ENCODE measurements at places on chromosomes 4 and X.

- no peak for DNase-seq
Observed at GRCh38 chrX:101411984-101412383, 4.0 kb downstream of the HNRNPH2 start.

- DNase-seq: no peak
Observed at GRCh38 chr4:177376024-177376423, 66.2 kb downstream of the AGA start.

DNA sequence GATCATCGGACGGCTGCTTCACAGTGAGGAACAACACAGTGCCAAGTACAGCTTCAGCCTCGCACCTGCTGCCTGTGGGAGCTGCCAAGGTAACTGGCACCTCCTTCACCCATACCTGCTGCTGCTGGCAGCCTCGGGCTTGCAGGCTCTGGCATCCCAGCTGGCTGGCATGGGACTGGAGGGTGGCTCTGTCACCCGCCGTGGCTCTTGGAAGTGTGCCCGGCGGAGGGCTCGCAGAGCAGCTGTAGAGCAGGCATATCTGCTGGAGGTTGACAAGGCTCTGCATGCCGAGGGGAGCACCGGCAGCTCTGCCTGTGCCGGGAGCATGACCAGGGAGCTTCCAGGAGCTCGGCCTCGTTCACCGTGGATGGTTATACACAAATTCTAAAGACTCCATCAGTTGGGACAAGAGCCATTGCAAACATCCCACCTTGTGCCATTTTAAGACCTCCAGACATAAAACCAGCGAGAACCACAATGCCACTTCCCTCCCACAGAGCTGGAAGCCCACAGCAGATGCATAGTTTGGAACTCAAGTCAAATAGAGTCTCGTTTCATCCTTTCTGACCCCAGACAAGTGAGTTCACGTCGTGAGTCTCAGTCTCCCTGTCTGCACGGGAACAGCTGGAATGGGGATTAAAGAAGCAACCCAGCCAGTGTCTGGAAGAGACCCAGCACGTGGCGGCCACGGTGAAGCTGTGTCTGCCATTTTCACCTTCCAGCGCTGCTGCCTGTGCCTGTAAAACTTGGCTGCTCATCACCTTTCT lies 84.3 kb upstream of the PSAPL1 start:
- DNase-seq: no peak

DNA sequence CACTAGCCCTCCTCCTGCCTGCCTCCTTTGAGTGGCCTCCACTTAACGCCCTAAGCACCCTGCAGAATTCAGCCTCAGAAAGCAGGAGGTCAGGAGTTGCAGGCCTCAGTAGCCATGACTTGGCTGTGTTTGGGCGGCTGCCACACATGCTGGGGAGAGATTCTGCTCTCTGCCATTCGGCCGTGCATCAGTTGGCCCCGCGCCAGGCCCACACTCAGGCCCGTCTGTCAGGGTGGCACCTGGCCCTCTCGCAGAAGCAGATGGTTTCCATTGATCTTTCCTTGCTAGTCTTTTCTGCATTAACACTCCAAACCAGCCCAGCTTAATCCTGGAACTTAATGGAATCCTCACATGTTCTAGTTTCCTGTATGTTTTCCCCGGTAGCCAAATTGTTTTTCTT lies 30.7 kb upstream of the ATP6AP2 start:
- no peak for DNase-seq

GRCh38 chrX:56792270-56793111 lies 63.4 kb downstream of the NBDY start:
- DNase-seq: no peak

- no peak for DNase-seq
Observed at GRCh38 chrX:110081740-110082139, 78.8 kb downstream of the TMEM164 start.
